ENCODE measurements at places on chromosomes 4 and X.

DNA sequence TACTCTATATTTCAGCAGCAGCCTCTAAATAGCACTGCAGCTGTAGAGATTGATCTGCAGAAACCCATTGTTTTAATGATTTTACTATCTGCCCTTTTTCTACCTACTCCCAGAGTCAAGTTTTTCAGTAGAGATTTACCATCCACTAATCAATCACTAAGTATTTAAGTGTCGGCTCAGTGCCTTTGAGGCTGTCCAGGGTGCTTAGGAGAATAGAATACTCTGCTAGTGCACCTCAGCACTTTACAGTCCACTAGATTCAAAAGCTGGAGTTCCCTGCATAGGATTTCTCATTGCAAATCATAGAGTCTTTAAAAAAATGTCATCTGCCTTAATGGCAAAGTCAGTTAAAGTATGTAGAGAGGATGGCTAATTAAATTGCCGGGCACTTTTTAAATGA, 29.6 kb upstream of the ANAPC4 start:
- DNase-seq, result no peak

- DNase-seq, result no peak
Measured at GRCh38 chrX:9023293-9023692, 10.6 kb downstream of the FAM9B start.

- no peak for DNase-seq
Measured at GRCh38 chr4:168057412-168057811, 34.9 kb upstream of the ANXA10 start.

DNA sequence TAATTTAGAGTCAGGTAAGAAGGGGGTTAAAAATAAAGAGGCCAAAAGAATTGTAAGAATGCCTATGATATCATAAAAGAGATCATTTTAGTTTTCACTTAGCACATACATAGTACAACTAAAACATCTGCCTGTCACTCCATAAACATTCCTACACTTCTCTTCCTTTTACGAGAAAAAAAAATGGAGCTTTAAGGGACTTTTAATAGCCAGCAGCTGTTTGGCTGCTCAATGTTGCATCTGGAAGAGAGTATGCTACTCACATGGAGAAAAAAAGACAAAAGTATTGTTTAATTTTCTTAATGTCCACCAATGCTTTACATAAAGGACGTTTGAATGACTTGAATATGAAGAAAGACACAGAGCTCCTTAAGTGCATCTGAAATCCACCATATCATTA, 48.7 kb upstream of the TNIP3 start:
- no peak for DNase-seq

- no peak for DNase-seq
Measured at GRCh38 chr4:76584241-76585152, 149.5 kb downstream of the SHROOM3 start.

DNA sequence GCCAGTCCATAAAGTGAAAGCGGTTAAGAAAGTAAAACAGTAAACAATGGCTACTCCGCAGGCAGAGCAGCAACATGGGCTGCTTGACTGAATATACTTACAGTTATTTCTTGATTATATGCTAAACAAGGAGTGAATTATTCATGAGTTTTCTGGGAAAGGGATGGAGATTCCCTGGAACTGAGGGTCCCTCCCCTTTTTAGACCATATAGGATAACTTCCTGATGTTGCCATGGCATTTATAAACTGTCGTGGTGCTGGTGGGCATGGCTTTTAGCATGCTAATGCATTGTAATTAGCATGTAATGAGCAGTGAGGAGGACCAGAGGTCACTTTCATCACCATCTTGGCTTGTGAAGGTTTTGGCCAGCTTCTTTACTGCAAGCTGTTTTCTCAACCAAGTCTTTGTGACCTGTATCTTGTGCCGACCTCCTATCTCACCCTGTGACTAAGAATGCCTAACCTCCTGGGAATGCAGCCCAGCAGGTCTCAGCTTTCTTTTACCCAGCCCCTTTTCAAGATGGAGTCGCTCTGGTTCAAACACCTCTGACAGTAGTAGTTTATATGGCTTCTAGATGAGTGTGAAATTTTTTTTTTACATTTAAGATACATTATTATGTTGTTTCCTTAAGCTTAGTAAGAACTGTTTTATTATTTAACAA, 514.8 kb upstream of the TENM3 start:
- no peak for DNase-seq

GRCh38 chr4:122309988-122310626, 68.7 kb upstream of the ADAD1 start:
- DNase-seq, result no peak

- DNase-seq, result no peak
Measured at GRCh38 chr4:150583287-150584110, 1.5 kb downstream of the MAB21L2 start.

GRCh38 chr4:183825346-183825745, 79.8 kb upstream of the STOX2 start:
- DNase-seq, result no peak

- DNase-seq, result no peak
Measured at GRCh38 chr4:109290918-109291317, 11.5 kb downstream of the COL25A1 start.

DNA sequence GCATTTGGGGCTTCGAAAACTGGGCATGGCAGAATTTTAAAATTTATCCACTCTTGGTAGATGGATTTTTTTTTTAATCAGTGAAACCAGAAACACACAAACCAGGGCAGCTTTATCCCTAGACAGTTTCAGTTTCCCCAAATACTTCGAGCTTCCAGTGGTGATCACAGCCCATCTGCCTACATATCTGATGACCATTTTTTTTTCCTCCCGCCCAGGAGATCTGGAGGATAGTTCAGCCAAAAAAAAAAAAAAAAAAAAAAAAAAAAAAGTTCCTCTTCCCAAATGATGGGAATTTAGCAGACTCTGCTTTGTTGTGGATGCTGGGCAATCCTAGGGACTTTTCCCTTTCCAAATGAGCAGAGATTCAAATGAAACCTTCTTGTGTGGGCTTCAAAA, 1.0 kb upstream of the TBC1D9 start:
- DNase-seq, result no peak

- DNase-seq, result no peak
Measured at GRCh38 chrX:26918631-26919030, 544.5 kb downstream of the PPP4R3C start.

DNA sequence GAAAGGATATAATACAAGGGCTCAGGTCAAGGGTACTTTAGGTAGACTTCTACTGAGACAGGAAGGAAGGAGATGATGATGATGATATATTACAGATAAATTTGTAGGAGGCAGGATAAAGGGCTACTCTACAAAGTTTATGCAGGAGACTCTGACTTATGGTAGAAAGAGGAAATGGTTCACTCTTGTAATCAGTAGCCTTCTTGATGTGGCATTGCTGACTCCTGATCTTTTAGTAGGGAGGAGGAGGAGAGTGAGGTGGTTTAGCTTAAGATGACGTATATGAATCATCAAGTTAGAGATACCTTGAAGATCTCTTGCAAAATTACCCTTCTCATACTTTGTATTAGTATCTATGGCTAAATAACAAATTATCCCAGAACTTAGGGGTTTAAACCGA, 4.7 kb downstream of the BLTP1 start:
- DNase-seq, result no peak

GRCh38 chrX:11342673-11343072, 49.5 kb downstream of the AMELX start:
- no peak for DNase-seq

DNA sequence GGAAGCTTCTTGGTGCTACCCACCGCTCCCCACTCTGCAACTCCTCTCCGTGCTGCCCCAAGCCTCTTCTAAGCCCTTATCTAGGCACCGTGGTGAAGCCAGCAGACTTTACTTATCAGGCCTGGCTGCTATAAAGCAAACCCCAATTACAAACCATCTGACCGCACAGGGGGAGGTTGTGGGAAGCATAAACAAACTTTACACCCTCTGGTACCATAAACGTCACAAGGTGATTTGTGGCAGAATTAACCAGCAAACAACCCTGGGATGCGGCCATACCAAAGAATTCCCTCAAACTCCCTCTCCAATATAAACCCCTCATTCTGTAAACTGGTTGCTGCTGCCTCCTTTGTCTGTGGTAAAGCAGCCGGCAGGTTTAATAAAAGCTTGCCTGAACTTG, 55.2 kb downstream of the MAGEC2 start:
- no peak for DNase-seq

- DNase-seq, result no peak
Measured at GRCh38 chr4:34964613-34965012, 1279.7 kb downstream of the ARAP2 start.

DNA sequence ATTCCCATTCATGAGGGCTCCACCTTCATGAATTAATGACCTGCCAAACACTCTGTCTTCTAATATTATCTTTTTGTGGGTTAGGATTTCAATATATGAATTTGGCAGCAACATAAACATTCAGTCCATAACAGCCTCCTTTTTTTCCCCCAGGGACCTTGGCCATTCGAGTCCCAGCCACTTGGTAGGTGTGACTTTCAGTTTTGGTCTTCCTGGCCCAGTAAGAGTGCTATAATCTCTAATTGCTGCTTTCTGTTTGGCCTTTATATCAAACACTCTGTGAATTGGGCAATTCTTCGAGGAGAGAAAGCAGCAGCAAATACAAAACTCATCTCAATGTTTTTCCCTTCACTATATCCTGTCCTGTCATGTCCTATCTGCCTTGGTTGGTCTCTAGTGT, 12.4 kb upstream of the RADX start:
- no peak for DNase-seq

GRCh38 chr4:17761062-17761461, 20.4 kb downstream of the FAM184B start:
- no peak for DNase-seq

DNA sequence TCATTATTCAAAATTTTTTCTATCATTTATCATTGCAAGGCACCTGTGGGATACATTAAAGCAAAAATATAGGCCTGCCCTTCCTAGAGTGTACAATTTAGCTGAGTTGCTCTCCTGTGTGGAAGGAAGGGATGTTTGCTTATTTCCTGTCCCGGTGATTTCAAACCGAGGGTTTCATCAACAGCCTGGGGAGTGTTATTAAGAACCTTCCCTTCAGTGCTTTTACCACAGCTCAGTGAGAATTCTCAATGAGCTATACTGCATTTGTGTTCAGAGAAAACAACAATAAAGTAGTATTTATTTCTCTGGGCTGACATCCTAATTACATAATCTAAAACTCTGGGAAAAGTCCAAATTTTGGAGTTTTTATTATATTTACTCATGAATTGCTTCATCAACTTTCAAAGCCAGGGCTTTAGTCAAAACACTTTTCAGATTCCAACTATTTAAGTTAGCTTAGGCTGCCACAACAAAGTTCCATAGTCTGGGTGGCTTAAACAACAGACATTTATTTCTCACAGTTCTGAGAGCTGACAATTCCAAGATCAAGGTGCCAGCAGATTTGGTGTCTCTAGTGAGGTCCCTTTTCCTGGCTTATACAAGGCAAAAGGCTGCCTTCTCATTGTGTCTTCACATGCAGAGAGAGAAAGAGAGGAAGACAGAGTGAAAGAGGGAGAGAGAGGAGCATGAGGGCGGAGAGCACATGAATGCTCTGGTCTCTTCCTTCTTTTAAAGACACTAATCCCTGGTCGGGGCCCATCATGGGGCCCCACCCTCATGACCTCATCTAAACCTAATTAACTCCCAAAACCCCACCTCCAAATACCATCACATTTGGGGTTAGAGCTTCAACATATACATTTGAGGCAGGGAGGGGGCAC, 62.6 kb downstream of the MMRN1 start:
- DNase-seq, result no peak

DNA sequence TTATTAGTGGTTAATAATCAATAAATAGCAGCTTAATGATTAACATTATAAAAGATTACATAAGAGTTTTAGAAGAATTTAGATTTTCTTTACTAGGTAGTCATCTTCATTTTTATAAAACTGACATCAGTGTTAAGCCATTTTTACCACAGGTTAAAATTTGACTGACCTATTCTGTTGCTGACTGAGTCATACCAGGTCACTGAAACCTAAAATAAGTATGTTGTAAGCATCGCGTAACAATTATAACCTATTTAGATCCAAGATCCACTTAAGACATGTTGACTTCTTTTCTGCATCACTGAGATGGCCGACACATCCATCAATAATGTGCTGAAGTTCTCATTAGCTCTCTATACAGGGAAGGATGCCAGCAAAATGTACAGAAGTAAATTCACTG, 36.7 kb downstream of the ARX start:
- no peak for DNase-seq

- no peak for DNase-seq
Measured at GRCh38 chr4:125573368-125573767, 258.6 kb downstream of the FAT4 start.

DNA sequence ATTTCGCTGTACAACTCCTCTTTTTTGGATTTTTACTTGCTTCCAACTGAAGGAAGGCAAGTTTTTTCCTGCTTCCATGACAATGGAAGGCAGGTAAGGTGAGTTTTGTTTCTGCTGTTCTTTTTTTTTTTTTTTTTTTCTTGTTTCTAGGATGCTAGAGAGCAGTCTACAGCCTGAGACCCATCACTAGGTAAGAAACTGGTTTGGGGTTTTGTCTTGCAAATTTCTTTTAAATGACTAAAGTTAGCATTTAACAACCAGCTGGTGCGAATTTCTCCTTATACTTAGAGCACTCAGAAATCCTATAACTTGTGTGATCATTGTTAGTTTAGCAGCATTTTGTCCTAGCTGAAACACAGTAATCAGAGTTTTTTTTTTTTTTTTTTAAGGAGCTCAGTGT, 378.4 kb upstream of the CNKSR2 start:
- no peak for DNase-seq

DNA sequence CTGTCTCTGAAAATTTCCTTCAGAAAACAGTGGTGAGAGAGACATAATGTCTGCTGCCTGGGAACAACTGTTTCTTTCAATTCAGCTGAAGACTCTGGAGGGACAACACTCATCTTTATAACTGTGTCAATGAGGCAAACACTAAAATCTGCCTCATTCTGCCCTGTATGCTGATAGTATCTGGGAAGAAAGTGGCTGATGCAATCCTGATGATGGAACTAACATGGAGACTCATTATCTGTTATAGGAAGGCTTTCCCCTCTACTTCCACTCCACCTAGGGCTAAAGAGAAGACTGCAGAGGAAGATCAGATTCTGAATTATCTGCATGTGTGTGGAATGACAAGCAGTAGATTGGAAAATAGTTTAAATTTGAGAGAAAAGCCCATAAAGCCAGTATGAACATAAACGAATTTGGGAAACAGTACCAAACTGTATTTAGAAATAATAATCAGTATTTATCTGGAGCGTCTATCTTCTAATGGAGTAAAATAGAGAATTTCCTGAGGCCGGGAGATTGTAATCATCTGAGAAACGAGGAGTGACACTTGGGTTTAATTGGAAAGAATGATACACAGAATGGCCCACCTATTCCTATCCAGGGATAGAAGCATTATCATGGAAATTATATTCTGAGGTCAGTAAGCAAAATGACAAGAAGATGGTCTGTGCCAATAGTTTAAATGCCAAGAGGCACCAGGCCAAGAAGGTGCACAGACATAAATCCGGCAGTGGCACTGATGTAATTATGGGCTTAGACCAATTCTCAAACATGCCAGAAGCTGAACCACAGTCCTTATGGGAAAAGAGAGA, 85.4 kb downstream of the SHISA3 start:
- DNase-seq, result no peak

DNA sequence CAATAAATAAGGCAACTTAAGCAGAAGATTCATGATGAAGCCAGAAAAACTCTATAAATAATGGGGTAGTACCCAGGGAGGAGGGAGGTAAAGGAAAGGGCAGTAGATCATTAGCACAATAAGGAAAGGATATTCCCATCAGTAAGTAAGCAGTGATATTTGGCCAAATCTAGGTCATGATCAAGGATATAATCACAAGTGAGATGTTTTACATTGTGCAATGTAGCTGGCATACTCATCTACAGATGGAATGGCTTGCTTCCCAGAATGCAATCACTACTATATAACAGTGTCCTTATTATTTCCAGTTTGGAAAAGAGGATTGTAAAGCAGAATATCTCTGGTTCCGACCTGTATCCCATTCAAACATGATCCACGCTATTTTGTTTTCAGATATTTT, 483.4 kb downstream of the RPA4 start:
- no peak for DNase-seq
